ENCODE measurements at places on chromosomes 5 and 9.

DNA sequence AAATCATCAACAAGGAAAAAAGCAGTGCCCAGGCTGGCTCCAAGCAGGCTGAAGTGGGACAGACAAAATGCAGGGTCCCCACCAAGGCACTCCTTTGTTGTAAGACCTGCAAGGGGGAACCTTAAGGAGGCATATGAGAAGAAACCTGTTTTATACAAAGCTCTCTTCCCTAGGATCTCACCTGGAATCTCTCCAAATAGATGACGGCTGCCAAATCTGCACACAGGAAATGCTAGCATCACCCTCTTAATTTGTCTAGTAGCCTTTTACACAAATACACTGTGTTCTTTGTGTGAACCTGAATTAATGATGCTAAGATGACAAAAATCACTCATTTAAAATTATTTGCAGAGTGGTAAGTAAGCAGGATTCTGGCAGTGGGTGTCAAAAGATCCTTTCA is 280.2 kb downstream of the SPOCK1 start:
- DNase-seq: no peak

GRCh38 chr5:77876316-77876715 is 100.2 kb upstream of the TBCA start:
- DNase-seq: no peak

DNA sequence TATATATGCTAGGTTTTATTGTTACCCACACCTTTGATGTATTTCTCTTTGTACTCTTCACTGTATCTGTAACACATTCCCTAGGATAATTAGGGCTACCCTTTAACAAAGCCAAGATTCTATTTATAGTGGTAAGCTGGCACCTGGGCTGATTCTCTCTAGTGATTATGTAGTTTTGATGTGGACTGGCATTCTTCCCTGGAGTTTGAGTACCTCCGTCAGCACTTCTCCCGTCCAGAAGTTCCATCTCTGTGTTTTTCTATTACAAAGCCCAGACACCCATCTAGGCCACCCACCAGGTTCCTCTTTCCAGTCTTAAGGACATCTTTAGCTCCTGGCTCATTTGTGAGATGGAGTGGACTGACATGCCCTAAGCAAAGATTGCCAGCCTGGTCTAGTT is 55.9 kb upstream of the CDKN2B start:
- no peak for DNase-seq

DNA sequence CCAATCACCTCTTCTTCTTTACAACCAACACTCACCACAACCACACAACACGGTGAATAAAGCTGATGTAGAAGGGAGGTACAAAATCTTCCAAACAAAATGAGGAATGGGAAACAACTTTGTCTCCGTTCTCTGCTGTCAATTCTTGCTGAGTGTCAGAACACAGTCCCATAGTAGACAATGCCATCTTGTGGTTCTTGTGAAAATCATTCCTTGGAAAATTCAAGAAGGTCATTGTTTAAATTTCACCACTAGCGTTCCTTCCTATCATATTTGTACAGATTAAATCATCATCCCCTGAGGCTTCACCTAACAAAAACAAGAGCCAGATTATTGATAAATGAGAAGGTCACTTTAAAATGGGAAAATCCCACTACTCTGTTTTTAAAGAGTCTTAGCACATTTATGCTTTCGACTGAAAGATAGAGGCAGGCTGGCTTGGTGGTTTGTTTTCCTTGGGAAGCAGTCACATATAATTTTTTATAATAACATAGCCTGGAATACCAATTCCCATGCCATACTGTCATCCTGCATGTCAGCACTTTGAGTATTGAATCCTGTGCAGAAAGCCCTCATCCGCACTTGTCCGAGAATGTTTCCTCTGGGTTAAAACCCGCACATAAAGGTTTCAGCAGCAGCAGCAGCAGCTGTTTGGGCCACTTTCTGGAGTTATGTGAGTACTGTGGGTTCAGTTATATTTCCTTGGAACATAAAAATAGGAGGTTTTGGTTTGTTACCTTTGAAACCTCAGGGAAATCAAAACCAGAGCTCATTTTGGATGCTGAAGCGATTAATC is 395.0 kb upstream of the SMARCA2 start:
- no peak for DNase-seq

DNA sequence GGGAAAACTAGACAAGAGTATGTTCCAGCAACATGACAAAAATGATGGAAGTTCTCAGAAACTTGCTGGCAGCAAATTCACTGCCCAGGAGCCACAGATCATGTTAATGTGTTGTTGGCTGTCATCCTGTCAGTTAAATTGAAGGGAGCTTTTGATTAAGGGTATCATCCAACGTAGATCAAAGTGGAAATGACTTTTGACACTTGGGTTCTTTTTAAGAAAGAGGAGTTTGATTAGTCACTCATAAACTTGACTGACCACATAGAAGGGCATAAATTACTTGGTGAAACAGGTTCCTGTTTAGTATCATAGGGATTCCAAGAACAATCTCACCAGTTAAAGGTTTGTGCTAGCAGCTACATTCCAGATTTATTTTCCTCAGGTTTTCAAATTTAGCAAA is 288.7 kb downstream of the CSNK1G3 start:
- no peak for DNase-seq

- DNase-seq: no peak
Observed at GRCh38 chr5:157520911-157521703, 54.5 kb downstream of the ADAM19 start.

DNA sequence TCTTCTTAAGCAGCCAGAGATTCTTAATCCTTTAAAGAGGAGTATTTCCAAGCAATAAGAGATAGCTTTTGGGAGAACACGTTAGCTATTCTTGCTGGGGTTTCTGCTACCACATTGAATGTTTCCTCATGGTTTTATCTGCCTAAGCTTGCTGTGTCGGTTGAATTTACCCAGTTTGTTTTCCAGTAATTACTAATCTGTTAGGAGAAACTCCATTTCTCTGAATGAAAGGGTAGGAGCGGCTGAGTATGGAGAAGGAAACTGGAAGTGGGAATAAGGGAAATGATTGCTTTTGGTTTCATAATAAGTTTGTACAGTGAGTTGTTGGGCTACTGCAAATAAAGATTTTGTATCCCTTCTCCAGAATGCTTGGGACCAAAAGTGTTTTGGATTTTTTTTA is 1.2 kb downstream of the JAK2 start:
- no peak for DNase-seq

- no peak for DNase-seq
Observed at GRCh38 chr5:38673671-38674071, 117.2 kb upstream of the LIFR start.

GRCh38 chr5:126499853-126500342 is 76.7 kb downstream of the GRAMD2B start:
- DNase-seq: no peak

DNA sequence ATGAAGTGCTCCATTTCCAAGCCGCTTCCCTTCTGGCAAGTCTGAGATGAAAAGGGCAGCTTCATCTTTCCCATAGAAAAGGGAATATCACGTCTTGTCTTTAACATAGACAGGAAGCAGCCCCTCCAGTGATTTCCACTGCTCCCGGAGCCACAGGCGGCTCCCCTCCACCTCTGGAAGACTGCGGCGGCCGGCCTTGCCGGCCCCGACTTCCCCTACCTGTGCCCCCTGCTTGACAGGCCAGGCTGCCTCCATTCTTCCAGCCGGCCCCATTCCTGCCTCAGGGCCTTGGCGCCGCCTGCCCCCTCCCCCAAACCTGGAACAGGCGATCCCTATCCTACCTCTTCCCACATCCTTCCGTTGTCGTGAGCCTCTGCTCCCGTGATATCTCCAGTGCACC is 141.8 kb downstream of the ZNF354C start:
- no peak for DNase-seq

GRCh38 chr5:153084511-153084910 is 406.0 kb upstream of the GRIA1 start:
- no peak for DNase-seq

DNA sequence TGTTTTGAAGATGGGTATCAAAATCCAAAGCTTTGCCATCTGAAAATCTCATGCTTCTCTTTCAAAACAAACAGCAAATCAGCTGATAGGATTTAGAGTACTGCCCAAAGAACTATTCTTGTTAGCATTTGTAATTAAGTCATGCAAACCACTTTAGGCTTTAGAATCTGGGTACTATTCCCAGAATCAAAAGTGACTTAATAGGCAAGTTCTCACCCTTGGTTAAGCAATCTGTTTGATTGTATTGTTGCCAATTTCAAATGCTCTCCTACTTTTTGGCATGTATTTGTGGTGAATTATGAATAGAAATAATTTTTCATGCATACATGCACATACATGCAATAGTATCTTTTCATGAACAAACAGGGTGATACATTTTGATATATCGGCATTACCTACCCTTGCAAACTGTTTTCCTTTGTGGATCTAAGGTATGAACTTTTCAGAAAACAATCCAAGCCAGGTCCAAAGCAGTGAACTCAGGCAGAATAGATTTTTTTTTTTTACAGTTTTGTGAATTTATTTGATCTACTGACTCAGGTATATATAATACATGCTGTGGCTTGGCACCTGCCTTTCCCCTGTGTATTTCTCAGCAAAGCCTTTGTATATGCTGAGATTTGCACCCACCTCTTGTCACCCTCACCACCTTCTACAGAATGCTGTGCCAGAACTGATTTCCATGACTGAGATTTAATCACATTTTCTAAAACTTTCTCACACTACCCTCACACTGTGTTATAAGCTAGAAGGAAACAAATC is 9.0 kb downstream of the IL33 start:
- no peak for DNase-seq
